Astrocyte of the cerebellum (primary cell): ENCODE measurements at places on chromosomes 3 and 15.

DNA sequence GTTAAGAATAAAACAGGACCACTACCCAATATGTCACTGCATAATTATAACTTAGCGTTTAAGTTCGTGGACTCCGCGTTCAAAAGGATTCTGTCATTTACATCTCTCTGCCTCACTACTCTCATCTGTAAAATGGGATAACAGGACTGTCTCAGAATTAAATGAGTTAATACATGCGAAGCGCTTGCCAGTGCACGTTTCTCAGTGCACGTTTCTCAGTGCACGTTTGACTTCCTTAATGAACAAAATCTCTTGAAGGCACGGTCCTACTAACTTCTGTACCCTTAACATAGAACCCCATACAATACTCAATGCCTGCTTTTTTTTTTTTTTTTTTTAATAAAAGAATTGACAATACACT lies 499 bp downstream of the RABL3 start:
- DNase-seq, result peak; percentile 1

DNA sequence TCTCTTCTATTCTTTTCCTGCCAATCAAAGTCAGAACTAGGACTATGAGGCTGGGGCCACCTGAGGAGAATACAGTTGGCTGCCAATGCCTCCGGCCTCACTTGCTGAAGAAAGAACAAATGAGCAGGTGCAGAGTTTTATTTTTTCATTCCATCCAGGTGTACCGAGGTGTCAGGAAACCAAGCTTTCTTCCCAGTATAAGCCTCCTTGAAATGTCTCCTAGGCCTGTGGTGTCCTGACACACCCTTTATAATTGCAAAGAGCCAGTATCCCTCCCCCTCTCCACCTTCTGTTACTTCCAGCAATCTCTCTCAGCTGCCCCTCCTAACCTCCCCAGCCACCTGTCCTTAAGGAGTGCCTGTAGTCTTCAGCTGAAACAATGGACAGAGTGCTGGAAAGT lies 127.9 kb downstream of the SLC9A9 start:
- DNase-seq, result no peak

DNA sequence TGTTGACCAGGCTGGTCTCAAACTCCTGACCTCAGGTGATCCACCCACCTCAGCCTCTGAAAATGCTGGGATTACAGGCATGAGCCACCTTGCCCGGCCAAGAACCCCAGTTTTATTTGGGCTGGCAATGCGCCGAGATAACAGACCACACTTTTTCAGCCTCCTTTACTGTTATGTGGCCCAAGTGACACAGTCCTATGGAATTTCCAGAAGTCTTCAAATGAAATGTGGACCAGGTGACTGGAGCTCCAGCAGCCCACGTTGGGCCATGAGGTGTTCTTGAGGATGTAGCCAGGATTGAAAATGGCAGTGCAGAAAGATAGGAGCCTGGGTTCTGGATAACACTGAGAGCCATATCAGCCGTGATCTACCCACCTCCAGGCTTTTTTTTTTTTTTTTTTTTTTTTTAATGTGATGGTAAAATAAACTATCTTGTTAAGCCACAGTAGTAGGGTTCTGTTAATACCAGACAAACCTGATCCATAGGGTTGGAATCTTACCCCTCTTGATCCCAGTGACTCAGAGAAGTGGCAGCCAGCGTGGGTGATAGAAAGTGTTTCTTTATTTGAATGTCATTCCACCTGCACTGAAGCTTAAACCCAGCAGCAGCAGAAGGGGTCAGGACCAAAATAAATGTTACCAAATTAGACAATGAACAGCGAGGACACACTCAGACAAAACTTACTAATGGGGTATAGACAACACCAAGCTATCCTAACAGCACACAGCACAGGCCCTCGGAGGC lies 55.6 kb downstream of the LHFPL4 start:
- DNase-seq, result no peak

DNA sequence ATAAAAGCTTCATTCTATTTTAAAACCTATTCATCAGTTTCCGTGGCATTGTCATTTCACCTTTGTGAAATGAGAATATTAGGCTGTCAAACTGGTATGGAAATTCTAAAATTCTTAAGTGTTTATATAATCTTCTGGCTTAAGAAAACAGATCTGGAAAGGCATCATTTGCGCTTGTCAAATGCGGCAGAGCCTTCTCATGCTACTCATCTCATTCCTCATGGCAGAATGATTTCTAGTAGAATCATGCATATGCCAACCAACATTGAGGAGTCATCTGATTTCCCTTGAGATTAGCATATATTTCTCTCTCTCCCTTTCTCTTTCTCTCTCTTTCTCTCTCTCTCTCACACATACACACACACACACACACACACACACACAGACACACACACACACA lies 48.8 kb downstream of the STRIT1 start:
- no peak for DNase-seq

DNA sequence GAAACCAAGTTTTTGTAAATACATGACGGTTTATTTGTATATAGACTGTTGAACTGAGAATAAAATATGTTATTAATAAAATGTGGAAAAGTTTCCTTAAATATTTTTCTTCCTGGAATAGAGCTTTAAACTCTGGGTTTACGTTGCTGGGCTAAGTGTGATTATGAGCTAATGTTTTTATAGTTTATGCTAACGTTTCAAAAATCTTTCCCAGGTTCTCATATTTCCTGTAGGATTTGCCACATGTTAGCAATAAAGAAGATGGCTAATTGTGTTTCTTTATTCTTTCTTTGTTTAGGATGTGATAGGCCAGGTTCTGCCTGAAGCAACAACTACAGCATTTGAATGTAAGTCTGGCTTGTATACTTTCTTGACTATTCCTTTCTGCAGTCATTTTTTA lies 7.2 kb downstream of the MAP2K5 start:
- DNase-seq, result no peak

DNA sequence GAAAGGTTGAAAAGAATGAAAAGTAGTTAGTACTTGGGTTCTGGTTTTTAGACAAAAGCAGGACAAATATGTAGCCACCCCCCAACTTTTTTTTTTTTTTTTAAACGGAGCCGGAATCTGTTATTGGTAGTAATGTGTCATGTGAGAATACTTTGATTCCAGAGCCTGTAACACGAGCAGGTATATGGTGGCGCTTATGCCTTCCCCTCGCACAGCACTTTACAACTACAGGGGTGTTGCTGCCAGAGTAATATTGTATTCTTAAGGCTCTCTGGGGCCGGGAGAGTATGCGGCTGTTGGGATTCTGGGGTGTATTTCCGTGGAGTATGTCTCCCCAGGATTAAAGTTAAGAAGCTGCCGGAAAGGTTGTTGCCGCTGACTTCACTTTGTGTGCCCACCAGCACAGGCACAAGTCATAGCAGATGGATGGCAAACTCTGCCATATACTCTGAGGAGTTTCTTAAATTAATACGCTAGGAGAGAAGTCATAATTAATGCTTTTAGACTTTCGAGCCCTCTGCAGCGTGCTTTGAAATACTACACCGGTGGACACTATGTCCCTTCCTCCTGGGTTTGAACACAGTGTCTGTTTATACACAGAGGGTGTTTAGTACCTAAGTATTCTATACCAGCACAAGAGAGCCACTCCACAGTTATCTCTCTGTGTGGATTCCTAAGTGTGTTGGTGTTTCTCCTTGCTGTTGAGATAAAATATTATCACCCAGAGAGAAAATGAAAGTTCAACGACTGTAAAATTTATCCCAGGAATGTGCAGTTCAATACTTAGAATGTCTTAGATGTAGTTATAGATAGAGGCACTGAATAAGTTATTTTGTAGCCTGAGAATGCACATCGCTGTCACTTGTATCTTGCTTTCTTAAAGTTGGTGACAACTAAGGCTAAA lies 1.4 kb downstream of the MBNL1 start:
- DNase-seq, result no peak

DNA sequence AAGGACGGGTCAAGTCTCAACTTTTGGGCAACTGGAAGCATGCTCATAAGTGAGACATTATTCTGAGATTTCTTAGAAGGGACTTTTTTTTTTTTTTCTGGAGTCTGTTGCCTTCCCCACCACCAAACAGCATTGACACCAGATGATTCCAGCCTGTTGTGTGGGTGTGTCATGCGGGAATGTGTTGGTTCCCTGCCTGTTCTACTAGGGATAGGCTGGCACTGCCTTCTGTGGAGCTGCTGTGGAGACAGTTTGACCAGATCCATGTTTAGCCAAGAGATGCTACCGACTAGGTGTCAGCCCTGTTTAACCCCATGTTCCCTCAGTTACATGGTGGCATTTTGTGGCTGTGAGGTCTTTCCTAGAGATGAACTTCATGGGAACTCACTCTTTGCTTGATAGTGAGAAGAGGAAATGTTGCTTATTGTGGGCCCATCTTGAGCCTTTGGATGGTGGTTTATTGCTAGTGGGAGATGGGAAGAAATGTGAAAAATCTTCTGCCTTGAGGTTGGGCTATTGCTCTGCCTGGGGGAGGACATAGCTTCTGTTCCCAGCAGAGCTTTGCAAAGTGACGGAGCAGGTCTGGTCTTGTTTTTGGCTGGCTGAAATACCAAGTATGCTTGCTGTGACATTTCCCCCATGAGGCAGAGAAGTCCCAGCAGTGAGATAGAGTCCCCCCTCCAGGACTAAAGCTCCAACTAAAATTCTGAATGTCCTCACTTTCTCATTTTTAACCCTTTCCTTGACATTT lies 31.3 kb downstream of the TRAK1 start:
- no peak for DNase-seq

- DNase-seq, result no peak
These were observed 87.0 kb downstream of the TMEM108 start for GRCh38 chr3:133125171-133125570.

DNA sequence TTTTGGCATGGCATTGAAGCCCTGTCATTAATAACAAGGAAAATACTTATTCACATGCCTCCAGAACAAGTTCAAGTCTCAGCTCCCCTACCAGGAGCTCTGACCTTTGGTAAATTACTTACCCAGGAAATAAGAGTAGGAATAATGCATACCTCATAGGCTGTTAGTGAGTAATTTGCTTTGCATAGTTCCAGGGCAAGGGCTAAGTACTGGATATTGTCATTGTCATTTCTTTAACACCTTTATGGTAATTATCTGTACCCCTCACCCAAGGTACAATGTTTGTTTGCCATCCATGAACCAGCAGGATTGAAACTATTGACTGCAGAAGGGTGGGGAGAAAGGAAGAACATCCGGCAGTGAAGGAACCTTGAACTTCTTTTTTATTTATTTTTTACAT lies 148.5 kb downstream of the SOX2 start:
- DNase-seq, result no peak

- DNase-seq, result no peak
These were observed 8.5 kb upstream of the BDH1 start for GRCh38 chr3:197564097-197564843.

DNA sequence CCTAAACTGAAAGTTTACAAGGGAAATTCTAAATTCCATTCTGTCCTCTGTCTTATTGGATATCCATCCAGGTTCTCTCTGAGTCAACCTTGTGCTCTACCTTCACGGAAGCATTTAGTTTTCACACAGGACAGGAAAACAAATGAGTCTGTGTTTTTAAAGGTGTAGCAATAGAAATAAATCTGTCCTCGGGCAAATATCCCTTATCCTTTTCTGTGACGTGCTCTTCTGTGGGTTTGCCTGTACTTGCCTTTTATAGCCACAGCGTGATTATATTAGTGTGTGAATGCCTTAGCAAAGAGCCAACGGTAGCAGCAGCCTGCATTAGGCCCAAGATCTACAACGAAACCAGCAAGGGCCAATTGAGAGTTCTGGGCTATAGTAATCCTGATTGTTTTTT lies 127.2 kb upstream of the PLSCR5 start:
- DNase-seq, result no peak

DNA sequence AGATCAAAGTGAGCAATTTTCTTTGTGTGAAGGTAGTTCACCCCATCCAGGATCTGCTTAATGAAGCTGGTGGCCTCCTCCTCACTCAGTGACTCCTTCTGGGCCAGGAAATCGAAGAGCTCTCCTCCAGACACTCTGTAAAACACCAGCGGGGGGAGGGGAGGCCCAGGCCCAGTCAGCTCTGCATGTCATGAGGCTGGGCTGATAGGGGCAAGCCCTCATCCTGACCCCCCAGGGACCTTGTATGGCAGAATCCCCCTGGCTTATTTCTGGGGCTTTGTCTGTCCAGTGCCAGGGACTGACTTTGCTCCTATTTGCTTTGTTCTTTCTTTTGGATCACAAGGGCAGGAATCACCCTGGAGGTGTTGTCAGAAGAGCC lies 74.9 kb downstream of the DAPK2 start:
- DNase-seq, result no peak

DNA sequence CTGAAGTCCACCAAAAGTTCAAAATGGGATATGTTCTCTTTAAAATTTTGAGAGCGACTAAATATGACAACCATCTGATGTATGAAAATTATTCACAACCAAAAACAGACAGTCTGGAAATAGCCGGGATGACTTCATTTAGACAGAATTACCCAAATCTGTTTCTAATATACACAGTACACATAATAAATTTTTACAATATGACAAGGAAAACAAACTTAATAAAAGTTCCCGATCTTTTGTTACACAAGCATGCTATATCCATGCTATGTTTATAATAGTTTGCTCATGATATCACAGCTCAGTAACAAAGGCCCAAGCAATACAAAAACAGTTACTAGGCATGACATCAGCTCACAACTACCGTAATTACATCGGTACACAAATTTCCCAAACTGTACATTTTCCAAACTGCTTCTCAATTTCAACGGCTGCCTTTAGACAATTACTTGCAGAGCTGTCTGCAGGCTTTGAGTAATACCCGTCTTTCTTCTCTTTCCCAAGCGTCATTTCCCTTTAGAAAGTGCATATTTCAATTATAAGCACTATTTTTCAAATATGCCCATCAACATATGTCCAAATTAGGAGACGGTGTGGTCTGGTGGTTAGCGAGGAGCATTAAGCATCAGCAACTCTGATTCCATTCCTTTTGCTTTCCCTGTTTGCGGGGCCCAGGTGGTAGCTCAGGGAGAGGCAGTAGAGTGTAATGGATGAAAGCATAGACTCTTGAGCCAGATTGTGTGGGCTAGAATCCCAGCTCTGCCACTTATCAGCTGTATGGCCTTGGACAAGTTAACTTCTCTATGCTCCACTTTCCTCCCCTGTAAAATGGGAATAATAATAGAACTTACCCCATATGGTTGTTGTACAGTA lies 481.2 kb downstream of the FOXP1 start:
- peak; percentile 66 for DNase-seq

GRCh38 chr3:195099951-195100785 lies 170.8 kb downstream of the XXYLT1 start:
- no peak for DNase-seq

DNA sequence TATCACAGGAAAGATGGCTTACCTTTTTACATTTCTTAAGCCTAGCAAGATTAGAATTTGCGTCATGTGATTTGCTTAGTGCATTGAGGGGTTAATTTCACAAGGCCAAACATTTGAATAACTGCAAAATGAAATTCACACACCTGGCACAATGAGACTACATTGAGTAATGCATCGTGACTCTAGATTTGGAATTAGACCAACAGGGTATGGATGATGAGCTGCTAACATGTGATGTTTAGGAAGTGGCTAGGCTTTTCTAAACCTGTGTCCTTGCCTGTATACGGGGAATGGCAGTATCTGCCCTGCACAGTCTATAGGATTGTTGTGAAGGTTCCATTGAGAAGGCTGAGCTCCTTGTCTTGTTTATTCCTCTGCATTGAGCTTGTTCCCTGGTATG lies 160.1 kb downstream of the MFSD1 start:
- DNase-seq, result no peak

GRCh38 chr15:99412082-99412481 lies 153.7 kb upstream of the MEF2A start:
- no peak for DNase-seq

GRCh38 chr15:101625184-101625583 lies 27.0 kb downstream of the TM2D3 start:
- DNase-seq, result no peak
